ENCODE measurements at places on chromosomes 1 and 21. TPM values are rescaled to one million over a fixed set of nuclear protein-coding genes. Genes with fewer than 3 reads are reported as not detected.

SYTL1 gene
- total RNA-seq = 2.4 TPM

S100A16 gene
- total RNA-seq = 61.6 TPM

LCE1A gene
- total RNA-seq = not detected

LEFTY1 gene
- total RNA-seq = not detected

TIE1 gene
- total RNA-seq = 0.28 TPM

LRRC3 gene
- total RNA-seq = 3.3 TPM

SAMD11 gene
- total RNA-seq = 51.8 TPM

OR2L2 gene
- not detected for total RNA-seq

GUCA2A gene
- total RNA-seq = not detected

NBPF8 gene
- 22.3 TPM for total RNA-seq

DVL1 gene
- 144 TPM for total RNA-seq

DNA sequence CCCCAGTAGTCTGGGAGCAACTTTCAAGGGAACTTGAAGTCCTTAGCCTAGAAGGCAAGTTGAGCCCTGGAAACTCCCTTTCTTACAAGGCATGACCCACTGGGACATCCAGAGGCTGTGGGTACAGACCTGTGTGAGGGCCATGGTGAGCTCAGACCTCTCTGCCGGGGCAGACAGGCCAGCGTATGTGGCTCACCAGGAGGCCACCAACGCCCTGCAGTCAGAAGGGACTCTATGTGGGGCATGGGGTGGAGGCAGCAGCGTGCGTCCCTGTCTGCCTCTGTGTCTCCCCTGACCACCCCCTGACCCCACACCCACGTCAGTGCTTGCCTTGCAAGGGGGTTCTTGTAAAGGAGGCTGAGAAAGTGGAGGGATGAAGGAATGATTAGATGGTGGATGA is 10.8 kb downstream of the COQ8A start:
- no peak overlapping the region for H3K27ac ChIP-seq
- H3K4me1 ChIP-seq = peaks cover 5% of the 10 kb centered on the region
- no peaks in the 10 kb centered on the region for H3K27me3 ChIP-seq
- no peak overlapping the region for H3K4me3 ChIP-seq
- DNase-seq = no peak
- H3K36me3 ChIP-seq = no peaks in the 10 kb centered on the region

DNA sequence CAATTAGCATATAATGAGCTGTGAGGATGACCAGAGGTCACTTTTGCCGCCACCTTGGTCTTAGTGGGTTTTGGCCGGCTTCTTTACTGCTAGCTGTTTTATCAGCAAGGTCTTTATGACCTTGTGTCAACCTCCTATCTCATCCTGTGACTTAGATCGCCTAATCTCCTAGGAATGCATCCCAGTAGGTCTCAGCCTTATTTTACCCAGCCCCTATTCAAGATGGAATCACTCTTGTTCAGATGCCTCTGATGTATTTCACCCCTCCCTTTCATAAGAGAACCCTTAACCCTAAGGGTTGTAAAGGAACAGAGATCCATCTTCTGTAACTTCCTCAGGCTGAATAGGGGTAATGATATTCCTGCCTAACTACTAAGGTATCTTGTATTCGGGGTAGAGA is 58.9 kb upstream of the PALMD start:
- no peaks in the 10 kb centered on the region for H3K27me3 ChIP-seq
- no peaks in the 10 kb centered on the region for H3K4me1 ChIP-seq
- no peak for DNase-seq
- H3K4me3 ChIP-seq = no peak overlapping the region

GRCh38 chr1:218674280-218674773 is 329.2 kb downstream of the TGFB2 start:
- H3K27me3 ChIP-seq = no peaks in the 10 kb centered on the region
- H3K4me1 ChIP-seq = peaks cover 29% of the 10 kb centered on the region
- peak overlapping the region; percentile 26 for H3K4me3 ChIP-seq
- H3K27ac ChIP-seq = peak overlapping the region; percentile 84
- no peak for DNase-seq

DNA sequence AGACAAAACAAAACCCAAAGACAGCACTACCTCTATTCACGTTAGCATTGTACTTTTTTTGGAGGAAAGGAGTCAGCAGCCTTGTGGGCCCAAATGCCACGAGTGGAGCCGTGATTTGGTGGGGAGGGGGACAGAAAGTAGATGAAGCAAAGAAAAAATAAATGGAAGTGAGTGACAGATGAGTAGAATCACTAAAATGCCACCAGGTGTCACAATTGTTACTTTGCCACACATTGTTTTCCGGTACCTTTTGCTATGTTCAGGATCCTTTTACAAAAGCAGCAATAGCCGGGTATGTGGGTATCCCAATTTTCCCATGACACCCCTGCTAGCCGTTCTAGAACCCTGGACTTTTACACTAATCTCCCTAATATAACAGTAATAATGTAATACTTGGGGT is 85.0 kb upstream of the AK4 start:
- H3K27me3 ChIP-seq = peaks cover 14% of the 10 kb centered on the region
- H3K27ac ChIP-seq = no peak overlapping the region
- no peak overlapping the region for H3K4me3 ChIP-seq
- no peaks in the 10 kb centered on the region for H3K4me1 ChIP-seq
- DNase-seq = no peak

- no peak overlapping the region for H3K4me3 ChIP-seq
- peaks cover 41% of the 10 kb centered on the region for H3K4me1 ChIP-seq
- H3K27me3 ChIP-seq = no peaks in the 10 kb centered on the region
- H3K36me3 ChIP-seq = 0 out of 2 replicates have a peak, but pooled peaks cover 3% of the 10 kb centered on the region
Observed at GRCh38 chr1:183030053-183030452, 6.8 kb downstream of the LAMC1 start.

DNA sequence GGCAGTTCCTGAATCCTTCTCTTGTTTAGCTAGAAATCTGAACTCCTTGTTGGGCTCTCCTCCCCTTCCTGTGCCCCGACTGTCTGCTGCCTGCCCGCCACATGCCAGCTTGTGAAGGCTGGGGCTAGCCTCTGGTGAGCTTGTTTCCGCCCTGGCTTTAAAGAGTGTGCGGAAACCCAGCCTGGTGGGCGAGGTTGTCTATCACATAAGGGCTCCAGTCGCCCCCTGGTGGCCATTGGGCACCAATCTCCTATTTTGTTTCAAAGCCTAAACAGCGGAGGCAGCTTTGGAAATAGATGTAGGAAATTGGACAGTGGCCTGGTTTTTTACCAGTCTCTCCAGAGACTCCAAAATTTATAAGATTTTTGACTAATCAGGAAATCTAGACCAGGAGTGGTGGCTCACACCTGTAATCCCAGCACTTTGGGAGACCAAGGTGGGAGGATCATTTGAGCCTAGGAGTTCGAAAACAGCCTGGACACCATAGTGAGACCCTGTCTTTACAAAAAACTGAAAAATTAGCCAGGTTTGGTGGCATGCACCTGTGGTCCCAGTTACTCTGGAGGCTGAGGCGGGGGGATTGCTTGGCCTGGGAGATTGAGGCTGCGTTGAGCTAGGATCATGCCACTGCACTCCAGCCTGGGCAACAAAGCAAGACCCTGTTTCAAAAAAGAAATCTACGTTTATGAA is 9.8 kb downstream of the ATP8B2 start:
- H3K27me3 ChIP-seq = no peaks in the 10 kb centered on the region
- H3K27ac ChIP-seq = no peak overlapping the region
- H3K36me3 ChIP-seq = no peaks in the 10 kb centered on the region

GRCh38 chr1:8646189-8646588 is 171.3 kb downstream of the RERE start:
- no peak for DNase-seq
- H3K4me1 ChIP-seq = peaks cover 14% of the 10 kb centered on the region
- H3K27me3 ChIP-seq = no peaks in the 10 kb centered on the region
- H3K36me3 ChIP-seq = peaks cover 4% of the 10 kb centered on the region
- no peak overlapping the region for H3K4me3 ChIP-seq

DNA sequence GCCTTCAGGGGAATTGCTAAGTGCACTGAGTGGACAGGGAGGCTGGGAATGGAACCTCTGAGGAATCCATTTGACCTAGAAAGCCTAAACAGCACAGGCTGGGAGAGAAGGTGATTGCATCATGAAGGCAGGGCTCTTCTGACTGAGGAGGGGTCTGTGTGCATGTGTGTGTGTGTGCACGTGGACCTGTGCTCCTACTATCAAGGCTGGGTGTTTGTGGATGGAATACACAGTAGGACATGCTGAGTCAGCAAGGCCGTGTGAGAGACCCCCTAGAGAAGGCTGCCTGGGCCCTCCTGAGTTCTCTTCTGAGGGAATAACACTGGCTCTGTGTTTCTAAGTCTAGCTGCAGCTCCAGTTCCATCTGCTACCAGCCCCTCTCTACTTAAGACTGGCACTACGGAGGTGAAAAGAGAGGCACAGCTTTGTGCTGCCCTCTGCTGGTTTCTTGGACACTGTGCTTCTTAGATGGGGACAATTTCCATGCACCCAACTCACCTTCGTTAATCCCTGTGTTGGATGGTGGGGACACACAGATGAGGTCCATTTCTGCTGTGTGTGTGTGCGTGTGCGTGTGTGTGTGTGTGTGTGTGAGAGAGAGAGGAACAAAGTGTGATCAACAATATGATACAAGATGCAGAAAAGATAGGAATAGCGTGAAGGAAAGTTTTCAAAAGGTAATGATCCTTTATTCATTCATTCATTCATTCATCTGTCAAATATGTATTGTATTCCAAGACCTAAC is 6.2 kb upstream of the EFCAB14 start:
- H3K27me3 ChIP-seq = no peaks in the 10 kb centered on the region
- peaks cover 3% of the 10 kb centered on the region for H3K4me1 ChIP-seq
- H3K4me3 ChIP-seq = no peak overlapping the region
- H3K27ac ChIP-seq = no peak overlapping the region
- H3K36me3 ChIP-seq = no peaks in the 10 kb centered on the region

GRCh38 chr1:214637722-214638458 is 34.9 kb downstream of the CENPF start:
- no peaks in the 10 kb centered on the region for H3K27me3 ChIP-seq
- H3K36me3 ChIP-seq = peaks cover 86% of the 10 kb centered on the region
- no peak overlapping the region for H3K4me3 ChIP-seq
- H3K4me1 ChIP-seq = no peaks in the 10 kb centered on the region
- no peak for DNase-seq
- no peak overlapping the region for H3K27ac ChIP-seq

GRCh38 chr21:37378700-37379139 is 12.1 kb downstream of the DYRK1A start:
- H3K27me3 ChIP-seq = no peaks in the 10 kb centered on the region
- H3K36me3 ChIP-seq = no peaks in the 10 kb centered on the region
- no peak overlapping the region for H3K27ac ChIP-seq
- DNase-seq = no peak
- H3K4me3 ChIP-seq = no peak overlapping the region
- peaks cover 38% of the 10 kb centered on the region for H3K4me1 ChIP-seq

DNA sequence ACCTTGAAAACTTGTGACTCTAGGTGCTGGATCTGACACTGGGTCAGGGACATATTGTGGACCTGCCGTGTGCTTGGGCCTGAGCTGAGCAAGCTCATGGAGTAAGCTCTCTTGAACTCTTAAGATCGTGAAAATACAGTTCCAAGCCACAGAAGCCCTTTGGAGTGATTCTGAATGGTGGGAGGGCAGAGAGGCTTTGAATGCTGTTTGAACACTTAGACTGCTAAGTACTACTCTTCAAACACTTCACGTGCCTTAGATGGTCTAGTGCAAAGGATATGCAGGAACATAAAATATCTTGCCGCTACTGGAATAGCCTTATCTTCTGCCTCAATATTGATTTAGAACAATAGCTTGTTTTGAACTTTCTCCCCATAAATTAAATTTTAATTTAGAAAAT is 21.6 kb downstream of the ROR1 start:
- H3K27me3 ChIP-seq = no peaks in the 10 kb centered on the region
- no peak for DNase-seq
- H3K27ac ChIP-seq = peak overlapping the region; percentile 70
- no peak overlapping the region for H3K4me3 ChIP-seq
- no peaks in the 10 kb centered on the region for H3K36me3 ChIP-seq
- H3K4me1 ChIP-seq = peaks cover 52% of the 10 kb centered on the region

DNA sequence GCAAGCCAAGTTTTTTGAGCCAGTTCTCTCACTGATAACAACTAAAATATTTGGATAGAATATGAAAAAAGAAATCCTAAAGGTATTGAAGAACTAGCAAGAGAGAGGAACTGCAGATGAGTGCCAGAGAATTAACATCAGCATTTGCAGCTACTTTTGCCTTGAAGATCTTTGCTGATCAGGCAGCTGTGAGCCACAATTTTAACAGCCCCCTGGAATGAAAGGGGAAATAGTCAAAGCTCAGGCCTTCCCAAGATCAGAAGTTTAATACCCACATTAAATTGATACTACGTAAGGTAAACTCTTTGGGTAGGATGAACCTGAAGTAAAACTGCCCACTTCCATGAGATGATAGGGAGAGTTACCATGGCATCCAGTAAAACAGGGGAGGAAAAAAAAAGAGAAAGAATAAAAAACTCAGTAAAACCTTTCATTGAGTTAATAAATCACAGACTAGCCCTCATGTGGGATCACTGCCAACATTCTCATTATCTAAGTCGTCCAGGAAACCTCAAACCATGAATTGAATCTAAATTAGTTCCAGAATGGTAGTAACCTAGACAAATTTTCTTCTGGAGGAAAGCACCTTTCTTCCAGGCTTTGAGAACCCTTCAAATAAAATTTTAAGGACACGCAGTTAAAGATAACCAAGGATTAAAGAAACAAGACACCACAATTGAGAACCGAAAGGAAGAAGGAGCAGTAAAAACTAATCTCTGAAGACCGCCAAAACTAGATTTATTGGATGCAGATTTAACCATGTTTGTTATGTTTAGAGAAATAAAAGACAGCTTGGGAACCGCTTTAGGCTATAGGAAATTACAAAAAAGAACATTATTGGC is 28.3 kb downstream of the SCP2 start:
- no peaks in the 10 kb centered on the region for H3K36me3 ChIP-seq
- H3K4me3 ChIP-seq = no peak overlapping the region
- no peaks in the 10 kb centered on the region for H3K27me3 ChIP-seq
- DNase-seq = no peak
- H3K27ac ChIP-seq = no peak overlapping the region

GRCh38 chr1:40980453-40981121 is 1.1 kb downstream of the CTPS1 start:
- peaks cover 29% of the 10 kb centered on the region for H3K36me3 ChIP-seq
- no peak for DNase-seq
- no peaks in the 10 kb centered on the region for H3K27me3 ChIP-seq
- H3K27ac ChIP-seq = peak overlapping the region; percentile 90
- peaks cover 60% of the 10 kb centered on the region for H3K4me1 ChIP-seq

Measured in Panc1 (cell line).